Stimulated activated naive CD4-positive, alpha-beta T cell (primary cell): ENCODE measurements at places on chromosomes 3 and 15.

DNA sequence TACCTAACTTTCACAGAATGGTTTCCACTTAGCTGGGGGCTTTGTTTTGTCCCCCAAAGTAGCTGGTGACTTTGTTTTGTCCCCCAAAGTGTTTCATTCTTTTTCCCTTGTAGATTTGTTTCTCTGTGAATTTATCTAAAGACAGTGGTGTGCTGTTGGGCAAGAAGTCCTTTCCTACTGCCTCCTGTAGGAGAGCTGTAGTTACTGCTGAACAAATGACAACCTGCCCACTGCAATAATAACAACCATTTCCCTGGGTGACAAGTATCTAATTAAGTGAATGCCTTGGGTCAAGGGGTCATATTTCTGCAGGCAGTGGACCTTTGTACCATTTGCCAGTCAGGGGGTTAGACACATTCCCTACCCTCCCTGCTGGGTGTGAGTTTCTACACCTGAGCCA is 125.4 kb upstream of the BFSP2 start:
- DNase-seq = no peak

DNA sequence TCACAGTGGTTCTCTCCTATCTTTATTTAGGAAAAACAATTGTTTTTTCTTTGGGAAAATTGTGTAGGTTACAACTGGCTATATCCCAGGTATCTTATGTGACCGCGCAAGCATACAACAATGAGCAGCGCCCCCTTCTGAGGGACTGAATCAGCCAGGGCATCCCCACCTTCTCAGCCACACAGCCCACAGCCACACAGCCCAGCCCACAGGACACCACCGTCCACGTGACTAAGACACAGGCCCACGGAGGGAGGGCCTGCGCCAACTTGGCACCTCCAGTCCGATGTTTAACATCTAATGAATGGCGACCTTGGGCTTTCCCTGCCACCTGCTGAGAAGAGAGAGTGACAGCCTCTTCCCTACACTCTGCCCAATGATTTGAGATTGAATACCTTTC is 68.1 kb downstream of the ATP10A start:
- DNase-seq = no peak

DNA sequence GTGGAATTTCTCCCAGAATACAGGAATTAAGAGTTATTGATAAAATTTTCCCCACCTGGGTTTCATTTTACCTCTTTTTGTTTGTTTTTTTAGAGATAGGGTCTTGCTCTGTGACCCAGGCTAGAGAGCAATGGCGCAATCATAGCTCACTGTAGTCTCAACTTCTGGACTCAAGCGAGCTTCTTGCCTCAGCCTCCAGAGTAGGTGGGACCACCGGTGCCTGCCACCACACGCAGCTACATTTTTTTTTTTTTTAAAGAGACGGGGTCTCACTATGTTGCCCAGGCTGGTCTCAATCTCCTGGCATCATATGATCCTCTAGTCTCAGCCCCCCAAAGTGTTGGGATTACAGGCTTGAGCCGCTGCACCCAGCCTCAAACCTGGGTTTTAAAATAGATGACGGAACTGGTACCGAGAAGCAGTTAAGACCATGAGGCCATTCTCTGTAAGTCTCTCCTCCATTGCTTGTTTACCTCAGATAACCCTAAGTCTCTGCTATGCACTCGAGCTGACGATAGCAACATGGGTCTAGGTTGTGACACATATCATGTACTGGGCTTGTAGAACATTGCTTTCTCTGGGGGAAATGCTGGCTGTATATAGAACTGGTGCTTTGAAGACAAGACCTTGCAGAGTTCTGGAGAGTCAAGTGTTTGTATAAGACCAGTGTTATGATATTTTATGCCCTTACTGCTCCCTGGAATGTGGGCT is 16.4 kb downstream of the ETV5 start:
- DNase-seq = no peak

- DNase-seq = no peak
These were observed 34.5 kb downstream of the TIGIT start for GRCh38 chr3:114328345-114328744.

DNA sequence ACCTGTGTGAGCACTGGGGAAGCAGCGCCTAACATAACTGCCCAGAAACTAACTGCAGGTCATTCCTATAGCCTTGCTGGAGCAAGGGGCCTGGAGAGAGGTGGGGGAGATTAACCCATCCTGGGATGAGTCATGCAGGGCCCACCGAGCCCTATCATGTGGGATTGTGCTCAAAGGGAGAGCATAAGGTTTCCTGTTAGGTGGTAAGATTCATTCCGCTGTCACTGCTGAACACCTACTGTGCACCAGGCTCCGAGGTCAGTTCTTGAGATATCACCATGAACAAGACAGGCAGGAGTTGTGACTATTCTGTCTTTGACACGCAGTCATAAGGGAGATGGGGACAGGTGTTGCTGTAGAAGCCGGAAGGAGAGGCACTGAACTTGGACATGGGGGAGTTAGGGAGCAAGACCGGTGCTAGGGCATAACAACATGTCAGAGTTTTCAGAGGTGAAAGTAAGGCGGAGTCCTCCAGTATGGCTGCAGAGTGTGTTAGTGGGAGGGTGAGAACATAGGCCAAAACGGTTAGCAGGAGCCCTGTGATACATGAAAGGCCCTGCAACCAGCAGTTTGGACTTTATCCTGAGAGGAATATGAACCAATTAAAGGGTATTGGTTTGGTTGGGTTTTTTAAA is 2.4 kb downstream of the SLC25A38 start:
- DNase-seq = no peak

DNA sequence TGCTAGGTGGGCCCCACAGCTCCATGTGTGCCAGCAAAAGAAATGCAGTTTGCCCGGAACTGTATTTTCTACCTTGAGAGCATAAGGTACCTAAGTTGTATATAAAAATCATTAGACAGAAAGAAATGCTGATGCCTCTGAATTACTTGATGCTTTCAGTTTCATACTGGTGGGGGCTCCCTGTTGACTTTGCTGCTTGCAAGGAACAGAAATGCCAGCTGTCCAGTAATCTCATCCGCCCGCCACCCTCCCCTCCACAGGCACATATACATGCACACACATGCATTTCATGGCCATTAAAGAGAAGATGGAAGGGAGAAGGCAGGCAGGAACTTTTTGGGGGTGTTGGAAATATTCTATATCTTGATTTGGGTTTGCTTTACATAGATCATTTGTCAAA is 38.4 kb downstream of the LIMD1 start:
- no peak for DNase-seq

GRCh38 chr3:13966302-13966701 is 86.4 kb upstream of the WNT7A start:
- no peak for DNase-seq

- DNase-seq = no peak
These were observed 17.3 kb upstream of the TRPC1 start for GRCh38 chr3:142706321-142707127.

- DNase-seq = no peak
These were observed 37.8 kb downstream of the KLF13 start for GRCh38 chr15:31364301-31365031.

- DNase-seq = peak; percentile 78
These were observed 1.1 kb upstream of the SPTBN5 start for GRCh38 chr15:41894791-41895463.

DNA sequence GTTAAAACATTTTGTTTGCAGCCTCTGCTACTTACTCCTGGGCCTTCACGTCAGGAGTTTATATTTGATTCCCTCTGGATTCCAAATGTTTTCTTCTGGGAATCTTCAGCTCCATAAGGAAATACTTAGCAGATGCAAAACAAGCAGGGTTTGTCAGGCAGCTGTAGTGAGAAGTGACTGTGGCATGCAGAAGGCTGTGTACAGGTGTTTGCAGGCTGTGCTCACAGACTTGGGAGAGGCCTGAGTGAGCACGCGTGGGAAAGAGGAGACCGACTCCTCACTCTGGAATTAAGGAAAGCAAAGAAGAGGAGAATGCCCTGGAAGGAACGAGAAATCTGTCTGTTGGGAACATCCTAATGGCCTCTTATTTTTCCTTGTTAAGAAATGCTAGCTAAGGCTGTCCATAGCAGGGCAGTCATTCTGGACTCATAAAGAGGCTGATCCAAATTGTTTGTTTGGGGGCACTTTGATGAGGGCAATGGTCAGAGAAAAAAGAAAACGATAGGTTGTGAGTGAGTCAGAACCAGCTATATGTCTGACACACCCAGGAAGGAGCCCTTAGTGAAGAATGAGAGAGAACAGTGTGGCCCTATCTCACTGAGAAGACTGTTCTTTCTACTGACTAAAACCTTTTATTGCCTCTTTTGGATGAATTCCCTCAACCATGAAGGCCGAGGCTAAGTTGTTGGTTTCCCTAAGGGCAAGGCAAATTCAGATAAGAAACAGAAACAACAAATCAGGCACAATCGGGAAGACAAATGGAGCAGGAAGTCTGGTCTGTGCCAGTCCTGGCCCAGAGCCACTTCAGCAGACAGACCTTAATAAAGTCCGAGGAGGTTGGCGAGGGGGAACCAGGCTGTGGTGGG is 82.6 kb downstream of the TGFBR2 start:
- DNase-seq = no peak

DNA sequence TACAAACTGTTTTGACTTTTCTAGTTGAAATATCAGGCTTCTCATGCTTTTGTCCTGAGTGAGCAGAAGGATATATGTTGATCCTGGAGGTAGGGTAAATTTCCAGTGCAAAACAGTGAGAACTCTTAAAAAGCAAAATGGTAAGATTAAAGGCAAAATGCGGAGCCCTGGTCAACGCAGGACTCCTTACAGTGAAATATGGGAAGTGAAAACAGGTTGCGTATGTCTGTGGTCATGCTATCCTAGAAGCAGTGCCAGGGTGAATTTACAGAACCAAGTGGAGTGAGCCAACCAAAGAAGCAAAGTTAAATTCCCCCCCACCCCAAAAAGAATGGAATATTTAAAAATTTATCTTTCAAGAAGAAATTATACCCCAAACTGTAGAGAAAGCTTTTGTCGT is 256.4 kb downstream of the NR2F2 start:
- DNase-seq = no peak

- no peak for DNase-seq
These were observed 262.2 kb upstream of the IL12A start for GRCh38 chr3:159726231-159726964.

GRCh38 chr3:58518291-58518789 is 18.6 kb downstream of the ACOX2 start:
- DNase-seq = no peak

DNA sequence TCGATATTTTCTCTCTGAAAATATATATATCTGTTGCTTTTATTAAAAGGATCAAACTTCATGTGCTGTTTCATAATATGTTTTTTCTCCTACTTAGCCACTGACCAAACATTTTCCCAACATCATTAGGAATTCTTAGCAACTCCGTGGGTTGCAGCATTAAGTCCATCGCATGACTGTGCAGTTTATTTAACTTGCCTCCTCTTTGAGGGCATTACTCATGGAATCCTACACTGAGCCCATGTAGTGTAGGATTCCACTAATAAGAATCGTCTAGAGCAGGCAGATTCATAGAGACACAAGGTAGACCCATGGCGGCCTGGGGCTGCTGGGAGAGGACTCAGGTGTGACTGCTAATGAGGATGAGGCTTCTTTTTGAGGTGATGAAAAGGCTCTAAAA is 49.3 kb downstream of the CMTM6 start:
- no peak for DNase-seq

GRCh38 chr15:42233107-42233506 is 25.0 kb upstream of the VPS39 start:
- DNase-seq = no peak

GRCh38 chr3:43884581-43884980 is 193.8 kb downstream of the ABHD5 start:
- no peak for DNase-seq

DNA sequence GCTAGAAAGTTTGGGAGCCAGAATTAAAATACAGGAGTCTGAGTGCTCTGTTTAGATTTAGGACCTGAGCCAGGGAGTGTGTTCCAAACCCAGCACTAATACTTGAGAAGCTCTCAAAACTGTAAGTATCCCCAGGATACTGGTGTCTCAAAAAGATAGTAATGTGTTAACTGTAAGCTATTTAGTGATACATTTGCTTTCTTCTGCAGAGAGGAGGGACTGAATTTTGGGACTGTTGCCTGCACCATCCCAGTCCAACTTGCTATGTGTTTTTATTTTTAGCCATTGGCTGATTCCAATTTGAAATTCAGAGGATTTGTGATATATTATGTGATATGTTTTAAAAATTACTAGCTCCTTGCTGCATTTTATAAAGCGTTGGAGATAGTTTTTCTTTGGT is 31.5 kb downstream of the UBE2E1 start:
- DNase-seq = no peak

DNA sequence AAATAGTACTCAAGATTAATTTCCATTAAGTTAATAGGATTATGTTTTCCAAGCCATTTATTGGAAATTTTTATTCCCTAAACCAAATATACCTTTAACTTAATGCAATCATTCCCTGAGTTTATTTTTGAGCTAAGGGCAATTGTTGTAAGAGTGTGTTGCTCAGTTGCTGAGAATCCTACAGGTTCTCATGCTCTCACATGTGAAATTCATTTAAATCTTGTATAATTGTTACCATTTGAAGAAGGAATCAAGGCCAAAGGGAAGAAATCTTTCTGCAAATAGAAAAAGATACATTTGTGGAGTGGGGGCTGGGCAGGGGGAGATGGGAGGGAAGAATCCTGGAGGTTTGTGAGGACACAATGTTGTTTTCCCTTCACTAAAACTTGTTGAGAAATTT is 202.7 kb upstream of the STRIT1 start:
- no peak for DNase-seq

DNA sequence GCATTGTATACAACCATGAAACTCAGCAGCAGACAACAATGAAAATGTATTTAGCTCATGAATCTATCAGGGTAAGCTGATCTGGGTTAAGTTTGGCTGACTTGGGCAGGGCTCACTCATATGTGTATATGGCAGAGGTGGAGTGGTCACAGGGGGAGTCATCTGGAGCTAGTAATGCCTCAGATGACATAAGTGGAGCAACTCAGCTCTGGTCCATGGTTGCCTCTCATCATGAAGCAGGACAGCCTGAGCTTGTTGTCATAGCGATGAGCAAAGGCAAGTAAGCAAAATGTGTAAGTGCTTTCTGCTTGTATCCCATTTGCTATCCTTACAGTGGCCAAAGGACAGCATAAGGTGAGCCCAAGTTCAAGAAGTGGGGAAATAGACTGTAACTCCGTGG is 64.5 kb downstream of the ALCAM start:
- DNase-seq = no peak

DNA sequence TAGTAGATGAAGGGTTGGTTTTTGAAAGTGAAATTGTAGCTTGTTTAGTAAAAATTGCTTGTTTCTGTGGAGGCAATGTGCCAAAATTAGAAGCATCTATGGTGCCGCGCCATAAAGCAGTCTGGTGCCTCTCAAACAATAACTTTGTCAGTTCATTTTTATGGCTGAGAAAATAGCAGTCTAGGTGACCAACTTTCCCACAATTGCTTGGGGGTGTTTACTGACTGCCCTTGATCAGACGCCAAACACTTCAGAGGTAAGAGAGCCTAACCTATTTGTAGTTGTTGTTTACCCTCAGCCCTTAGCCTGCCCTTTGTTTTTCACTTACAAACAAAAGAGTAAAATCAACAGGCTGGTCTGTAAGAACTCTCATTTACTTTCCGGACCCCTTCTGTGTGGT is 174.5 kb downstream of the FNDC3B start:
- no peak for DNase-seq

DNA sequence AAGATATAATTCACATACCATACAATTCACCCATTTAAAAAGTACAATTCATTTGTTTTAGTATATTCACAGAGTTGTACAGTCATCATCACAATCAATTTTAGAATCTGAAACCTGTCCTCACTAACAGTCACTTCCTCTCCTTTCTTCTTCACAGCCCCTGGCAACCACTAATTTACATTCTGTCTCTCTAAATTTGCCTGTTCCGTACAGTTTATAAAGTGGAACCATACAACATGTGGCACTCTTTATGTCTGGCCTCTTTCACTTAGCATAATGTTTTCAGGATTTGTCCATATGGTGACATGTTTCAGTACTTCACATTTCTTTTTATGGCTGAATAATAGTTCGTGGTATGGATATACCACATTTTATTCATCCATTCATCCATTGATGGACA is 22.7 kb downstream of the ERICH6 start:
- no peak for DNase-seq
